ENCODE measurements at places on chromosomes 2 and 18.
A peak's percentile ranks its signal among the peaks of the same experiment; 100 is the strongest.

DNA sequence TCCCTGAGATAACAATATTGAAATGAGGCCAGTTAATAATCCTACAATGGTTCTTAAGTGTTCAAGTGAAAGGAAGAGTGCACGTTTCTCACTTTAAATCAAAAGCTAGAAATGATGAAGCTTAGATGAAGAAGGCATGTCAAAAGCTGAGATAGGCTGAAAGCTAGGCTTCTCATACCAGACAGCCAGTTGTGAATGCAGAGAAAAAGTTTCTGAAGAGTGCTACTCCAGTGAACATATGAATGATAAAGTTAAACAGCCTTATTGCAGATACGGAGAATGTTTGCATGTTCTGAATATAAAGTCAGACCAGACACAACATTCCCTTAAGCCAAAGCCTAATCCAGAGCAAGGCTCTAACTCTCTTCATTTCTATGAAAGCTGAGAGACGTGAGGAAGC is 51.4 kb downstream of the EML4 start:
- no peak for DNase-seq

- no peak for DNase-seq
Measured at GRCh38 chr2:9392898-9393765, 30.2 kb downstream of the ITGB1BP1 start.

GRCh38 chr2:219308142-219309101 is 779 bp downstream of the PTPRN start:
- DNase-seq = no peak

- DNase-seq = no peak
Measured at GRCh38 chr2:10892316-10892715, 19.4 kb upstream of the KCNF1 start.

DNA sequence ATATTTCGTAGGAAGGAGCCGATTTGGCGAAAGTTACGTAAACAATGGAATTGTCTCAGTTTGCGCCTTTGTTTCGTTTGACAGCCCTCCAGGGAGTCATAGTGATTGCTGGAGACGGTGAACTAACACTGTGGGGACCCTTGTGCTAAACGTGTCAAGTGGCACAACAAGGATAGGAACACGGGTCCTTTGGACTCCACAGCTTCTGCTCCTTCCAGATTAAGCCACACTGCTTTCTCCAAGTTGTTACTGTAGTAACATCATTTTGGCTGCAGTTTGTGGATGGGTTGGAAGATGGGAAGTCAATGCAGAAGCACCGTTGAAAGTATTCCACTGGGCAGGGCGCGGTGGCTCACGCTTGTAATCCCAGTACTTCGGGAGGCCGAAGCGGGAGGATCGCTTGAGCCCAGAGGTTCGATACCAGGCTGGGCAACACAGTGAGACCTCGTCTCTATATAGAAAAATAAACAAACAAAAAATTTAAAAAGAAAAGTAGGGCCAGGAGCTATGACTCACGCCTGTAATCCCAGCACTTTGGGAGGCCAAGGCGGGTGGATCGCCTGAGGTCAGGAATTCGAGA is 636 bp upstream of the IMMT start:
- no peak for DNase-seq

DNA sequence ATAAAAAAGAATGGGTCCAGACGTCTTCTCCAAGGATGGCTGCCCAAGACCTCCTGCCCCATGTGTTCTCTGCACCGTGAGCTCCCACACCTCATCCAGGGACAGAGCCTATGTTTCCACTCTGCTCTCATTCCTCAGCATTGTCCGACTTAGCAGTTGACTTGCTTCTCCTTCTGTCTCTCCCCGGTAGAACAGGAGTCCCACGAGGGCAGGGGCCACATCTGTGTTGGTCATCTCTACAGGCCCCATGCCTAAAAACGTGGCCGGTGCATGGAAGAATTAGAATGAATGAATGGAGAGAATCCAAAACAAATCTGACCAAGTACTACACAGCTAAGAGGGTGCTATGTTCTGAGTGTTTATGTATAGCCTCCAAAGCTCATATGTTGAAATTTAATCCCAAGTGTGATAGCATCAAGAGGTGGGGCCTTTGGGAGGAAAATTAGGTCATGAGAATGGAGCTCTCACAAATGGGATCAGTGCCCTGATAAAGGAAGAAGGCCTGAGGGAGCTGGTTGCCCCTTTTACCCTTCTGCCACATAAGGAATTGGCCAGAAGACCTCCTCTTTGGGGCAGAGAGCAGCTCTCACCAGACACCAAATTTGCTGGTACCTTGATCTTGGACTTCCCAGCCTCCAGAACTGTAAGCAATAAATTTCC is 55.9 kb downstream of the FAM178B start:
- no peak for DNase-seq

GRCh38 chr2:169038338-169038757 is 7.2 kb upstream of the ABCB11 start:
- DNase-seq = no peak

- DNase-seq = no peak
Measured at GRCh38 chr2:55907686-55908085, 15.9 kb downstream of the EFEMP1 start.

- no peak for DNase-seq
Measured at GRCh38 chr2:180057706-180058412, 50.8 kb upstream of the CWC22 start.

DNA sequence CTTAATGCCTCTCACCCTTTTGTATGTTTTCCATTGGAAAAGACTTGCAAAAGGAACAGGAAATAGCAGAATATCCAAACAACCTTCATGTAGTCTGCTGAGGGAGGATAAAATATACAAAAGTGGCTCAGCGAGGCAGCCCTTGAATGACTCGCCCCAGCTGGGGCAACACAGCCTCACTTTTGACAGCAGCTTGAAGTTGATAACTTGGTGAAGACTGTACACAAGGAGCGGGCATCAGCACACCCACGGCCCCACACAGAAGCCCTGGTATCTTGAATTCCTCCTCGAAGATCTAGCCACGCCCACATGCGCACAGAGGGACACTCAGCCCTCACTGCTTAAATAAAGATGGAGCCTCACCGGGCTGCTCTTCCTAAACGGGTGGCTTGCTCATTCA is 161.0 kb downstream of the IRS1 start:
- no peak for DNase-seq

DNA sequence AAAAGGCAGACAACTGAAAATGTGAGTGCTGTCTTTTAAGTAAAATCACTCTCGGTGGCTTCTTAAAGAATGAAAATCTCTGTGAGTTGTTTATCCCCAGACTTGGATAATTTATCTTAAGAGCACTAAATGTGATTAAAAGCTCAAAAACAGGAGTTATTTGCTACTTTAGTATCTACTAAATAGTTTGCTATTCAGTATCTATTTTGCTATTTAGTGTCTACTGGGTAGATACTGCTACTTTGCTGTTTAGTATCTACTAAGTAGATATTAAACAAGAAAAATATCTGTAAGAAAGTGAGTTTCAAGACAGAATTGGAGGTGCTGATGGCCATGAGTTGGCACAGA is 1.4 kb upstream of the KCNG3 start:
- no peak for DNase-seq

GRCh38 chr18:6021306-6022073 is 126.2 kb upstream of the TMEM200C start:
- DNase-seq = no peak

GRCh38 chr2:157839162-157839801 is 36.8 kb downstream of the ACVR1 start:
- DNase-seq = no peak

GRCh38 chr18:48672671-48673340 is 134.0 kb downstream of the CTIF start:
- no peak for DNase-seq

- no peak for DNase-seq
Measured at GRCh38 chr2:70717431-70718038, 50.5 kb downstream of the ADD2 start.

DNA sequence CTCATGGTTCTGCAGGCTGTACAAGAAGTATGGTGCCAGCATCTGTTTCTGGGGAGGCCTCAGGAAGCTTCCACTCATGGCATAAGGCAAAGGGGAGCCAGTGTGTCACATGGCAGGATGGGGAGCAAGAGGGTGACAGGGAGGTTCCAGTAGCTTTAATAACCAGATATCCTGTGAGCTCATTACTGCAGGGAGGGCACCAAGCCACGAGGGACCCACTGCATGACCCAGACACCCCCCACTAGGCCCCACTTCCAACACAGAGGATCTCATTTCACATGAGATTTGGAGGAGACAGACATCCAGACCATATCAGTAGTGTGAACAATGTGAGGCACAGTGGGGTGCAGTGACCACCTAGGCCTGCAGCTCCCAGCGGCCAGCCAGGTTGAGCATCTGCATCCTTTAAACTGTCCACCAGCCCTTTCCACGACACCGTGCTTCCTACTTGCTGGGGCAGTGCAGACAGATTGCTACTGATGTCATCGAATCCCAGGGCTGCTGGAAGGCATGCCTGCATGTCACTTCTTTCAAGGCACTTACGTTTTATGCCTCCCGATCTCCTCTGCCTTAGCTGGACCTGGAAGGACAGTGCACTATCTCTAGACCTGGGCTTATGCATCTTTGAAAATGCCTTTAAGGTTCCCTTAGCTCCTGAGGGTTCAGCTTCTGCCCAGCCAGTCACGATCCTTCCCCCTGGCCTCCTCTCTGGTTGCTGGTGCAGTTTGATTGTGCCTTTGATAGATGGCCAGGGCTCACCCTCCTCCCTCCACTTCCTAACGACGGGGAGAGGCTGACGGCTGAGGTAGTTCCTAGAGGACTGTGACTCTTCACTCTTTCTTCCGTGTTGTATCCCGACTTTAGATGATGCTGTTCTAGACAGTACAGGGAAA is 174.3 kb downstream of the FAM210A start:
- DNase-seq = no peak

DNA sequence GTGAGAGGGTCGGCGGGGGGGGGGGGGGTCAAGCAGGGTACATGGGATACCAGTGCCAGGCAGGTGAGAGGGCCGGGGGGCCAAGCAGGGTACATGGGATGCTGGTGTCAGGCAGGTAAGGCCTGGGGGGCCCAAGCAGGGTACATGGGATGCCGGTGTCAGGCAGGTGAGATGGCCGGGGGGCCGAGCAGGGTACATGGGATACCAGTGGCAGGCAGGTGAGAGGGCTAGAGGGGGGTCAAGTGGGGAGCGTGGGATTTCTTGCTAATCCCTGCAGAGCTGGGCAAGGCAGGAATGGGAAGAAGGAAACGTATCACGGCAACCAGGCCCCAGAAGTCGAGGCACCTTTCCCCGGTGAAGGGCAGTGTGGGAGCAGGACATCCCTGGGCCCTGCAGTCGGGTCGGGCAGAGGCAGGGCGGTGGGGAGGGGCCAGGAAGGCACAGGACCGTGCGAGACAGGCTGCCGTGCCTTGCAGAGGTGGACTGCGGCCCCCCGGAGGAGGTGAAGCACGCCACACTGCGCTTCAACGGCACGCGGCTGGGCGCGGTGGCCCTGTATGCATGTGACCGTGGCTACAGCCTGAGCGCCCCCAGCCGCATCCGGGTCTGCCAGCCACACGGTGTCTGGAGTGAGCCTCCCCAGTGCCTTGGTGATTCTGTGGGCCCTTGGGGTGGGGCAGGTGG is 49.3 kb downstream of the MTERF4 start:
- DNase-seq = no peak

DNA sequence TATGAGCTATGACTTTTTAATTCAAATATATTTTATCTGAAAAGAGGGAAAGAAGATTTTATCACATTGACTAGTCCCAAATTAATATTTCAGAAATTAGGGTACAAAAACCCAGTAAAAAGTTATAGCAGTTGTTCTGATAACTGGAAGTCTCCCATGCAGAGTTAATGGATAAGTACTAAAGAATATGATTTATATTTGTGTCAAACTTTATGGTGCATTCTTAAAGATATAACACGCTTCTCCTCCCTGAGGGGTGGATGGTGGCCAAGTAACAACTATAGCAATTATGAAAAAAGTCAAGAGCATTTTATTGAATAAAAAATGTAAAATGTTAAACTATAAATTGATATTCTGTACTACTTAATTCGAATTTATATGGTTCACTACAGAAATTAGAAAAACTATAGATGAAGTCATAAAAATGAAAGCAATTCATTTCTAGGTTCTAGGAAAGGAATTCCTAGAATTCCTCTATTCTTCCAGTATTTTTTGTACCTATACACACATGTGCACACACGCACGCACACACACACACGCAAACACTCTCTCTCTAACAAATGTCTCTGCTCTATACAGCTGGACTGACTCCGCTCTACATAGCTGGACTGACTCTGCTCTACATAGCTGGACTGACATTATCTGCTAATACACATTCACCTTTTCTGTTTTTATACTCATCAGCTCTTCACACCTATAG is 111.3 kb downstream of the PRELID3A start:
- DNase-seq = no peak

- DNase-seq = no peak
Measured at GRCh38 chr18:765764-766549, 46.1 kb downstream of the YES1 start.

- no peak for DNase-seq
Measured at GRCh38 chr2:212076456-212076855, 462.1 kb downstream of the ERBB4 start.

- peak; percentile 87 for DNase-seq
Measured at GRCh38 chr2:28338046-28338817, 54.4 kb upstream of the FOSL2 start.

- peak; percentile 42 for DNase-seq
Measured at GRCh38 chr2:102005989-102006885, 14.5 kb downstream of the IL1R2 start.

GRCh38 chr18:7020995-7021777 is 96.4 kb downstream of the LAMA1 start:
- no peak for DNase-seq

GRCh38 chr18:40357536-40357935 is 1597.5 kb upstream of the PIK3C3 start:
- DNase-seq = peak; percentile 18

DNA sequence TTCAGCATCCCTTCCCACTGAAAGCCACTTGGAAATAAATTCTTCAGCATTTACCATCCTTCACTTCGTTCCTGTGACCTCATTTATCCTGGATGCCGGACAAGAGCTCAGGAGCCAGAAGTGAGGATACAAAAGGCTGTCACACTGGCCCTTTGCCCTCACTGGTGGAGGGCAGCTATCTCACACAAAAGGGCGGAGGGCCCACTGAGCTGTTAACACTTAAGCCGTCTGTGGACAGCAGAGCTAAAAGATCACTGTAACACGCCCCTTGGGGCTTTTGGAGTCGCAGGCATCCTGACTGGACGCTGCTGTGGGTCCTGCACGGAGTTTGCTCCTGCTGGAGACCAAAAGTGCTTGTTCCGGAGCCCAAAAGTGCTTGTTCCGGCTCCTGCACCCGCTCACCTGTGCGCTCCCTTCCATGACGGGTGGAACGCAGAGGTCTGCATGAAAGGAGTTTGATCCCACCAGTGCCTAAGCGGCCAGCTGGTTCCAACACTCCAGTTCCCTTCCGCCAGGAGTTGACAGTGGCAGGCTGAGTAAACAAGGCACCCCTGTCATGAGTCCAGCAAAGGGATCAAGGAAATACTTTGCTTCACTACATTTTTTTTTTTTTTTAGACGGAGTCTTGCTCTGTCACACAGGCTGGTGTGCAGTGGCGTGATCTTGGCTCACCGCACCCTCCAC is 572.0 kb upstream of the LINC00305 start:
- DNase-seq = no peak

DNA sequence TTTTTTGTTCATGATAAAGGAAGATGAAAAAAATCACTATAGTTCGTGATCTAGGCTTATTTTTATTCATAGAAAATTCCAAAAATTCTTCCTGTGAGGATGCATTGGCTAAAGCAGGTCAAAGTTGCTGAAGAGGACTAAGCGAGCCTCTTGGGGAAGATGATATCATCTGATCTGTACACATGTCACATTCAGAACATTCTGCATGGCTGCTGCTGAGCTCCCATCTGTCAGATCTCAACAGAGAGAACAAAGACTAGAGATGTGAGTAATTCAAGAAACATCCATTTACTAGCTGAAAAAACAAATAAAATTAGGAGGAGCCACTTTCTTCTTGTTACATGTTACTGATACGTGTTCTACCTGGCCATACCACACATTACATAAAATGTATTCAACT is 518.6 kb upstream of the FSIP2 start:
- DNase-seq = no peak
